ENCODE measurements at places on chromosomes 3 and 15. TPM values are rescaled to one million over a fixed set of nuclear protein-coding genes. Genes with fewer than 3 reads are reported as not detected.
A peak's percentile ranks its signal among the peaks of the same experiment; 100 is the strongest.

SCAMP5 gene
- 0.96 TPM for total RNA-seq

EPHB1 gene
- not detected for total RNA-seq

CDHR4 gene
- 0.44 TPM for total RNA-seq

MYO5C gene
- 29.4 TPM for total RNA-seq

CEP70 gene
- total RNA-seq: 21.3 TPM

SIDT1 gene
- 0.22 TPM for total RNA-seq

PDZRN3 gene
- total RNA-seq: not detected

GABRA5 gene
- not detected for total RNA-seq

GRCh38 chr3:53733446-53733845 lies 112.8 kb downstream of the CHDH start:
- H3K36me3 ChIP-seq: no peaks in the 10 kb centered on the region
- no peaks in the 10 kb centered on the region for H3K4me1 ChIP-seq
- H3K27ac ChIP-seq: no peak overlapping the region
- DNase-seq: no peak
- peaks cover 11% of the 10 kb centered on the region for H3K27me3 ChIP-seq
- H3K4me3 ChIP-seq: no peak overlapping the region

GRCh38 chr3:116188231-116188785 lies 257.0 kb downstream of the LSAMP start:
- H3K36me3 ChIP-seq: no peaks in the 10 kb centered on the region
- DNase-seq: no peak
- peaks cover 26% of the 10 kb centered on the region for H3K27me3 ChIP-seq
- no peaks in the 10 kb centered on the region for H3K4me1 ChIP-seq
- no peak overlapping the region for H3K27ac ChIP-seq
- H3K4me3 ChIP-seq: no peak overlapping the region

DNA sequence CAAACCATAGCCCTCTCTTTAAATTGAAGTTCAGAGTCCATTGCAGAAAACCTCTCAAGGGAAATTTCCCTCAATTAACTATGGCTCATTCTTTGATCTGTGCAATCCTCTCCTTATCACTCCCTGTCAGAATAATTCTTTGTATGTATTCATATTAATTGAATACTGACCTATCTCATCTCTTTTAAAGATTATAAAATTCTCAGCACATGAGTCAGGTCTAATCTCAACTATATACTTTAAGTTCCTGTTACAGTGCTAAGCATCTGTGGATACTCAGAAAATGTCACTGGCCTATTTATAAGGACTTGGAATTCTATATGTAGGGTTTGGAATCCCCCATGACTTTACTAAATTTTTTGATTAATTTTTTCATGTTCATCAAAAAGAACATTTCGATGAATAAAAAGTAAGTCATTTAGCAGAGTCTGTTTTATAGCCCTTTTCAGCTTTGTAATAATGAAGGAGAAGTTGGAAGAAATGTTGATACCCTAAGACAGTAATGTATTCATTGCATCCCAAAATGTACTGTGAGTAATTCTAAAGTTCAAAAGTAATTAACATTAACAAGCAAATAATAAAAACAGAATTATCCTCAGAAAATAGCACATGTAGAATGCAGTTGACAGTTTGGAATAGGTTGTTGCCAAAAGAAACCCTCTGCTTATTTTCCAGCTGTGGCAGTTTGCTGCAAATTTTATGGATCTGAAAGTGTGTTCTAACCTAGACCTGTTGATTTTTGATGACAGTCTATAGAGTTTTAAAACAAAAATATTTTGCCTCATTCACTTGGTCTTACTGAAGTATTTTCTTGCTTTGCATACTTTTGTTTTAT lies 503.4 kb upstream of the CBLB start:
- H3K4me3 ChIP-seq: no peak overlapping the region
- no peaks in the 10 kb centered on the region for H3K4me1 ChIP-seq
- no peaks in the 10 kb centered on the region for H3K36me3 ChIP-seq
- H3K27me3 ChIP-seq: no peaks in the 10 kb centered on the region
- H3K27ac ChIP-seq: no peak overlapping the region

DNA sequence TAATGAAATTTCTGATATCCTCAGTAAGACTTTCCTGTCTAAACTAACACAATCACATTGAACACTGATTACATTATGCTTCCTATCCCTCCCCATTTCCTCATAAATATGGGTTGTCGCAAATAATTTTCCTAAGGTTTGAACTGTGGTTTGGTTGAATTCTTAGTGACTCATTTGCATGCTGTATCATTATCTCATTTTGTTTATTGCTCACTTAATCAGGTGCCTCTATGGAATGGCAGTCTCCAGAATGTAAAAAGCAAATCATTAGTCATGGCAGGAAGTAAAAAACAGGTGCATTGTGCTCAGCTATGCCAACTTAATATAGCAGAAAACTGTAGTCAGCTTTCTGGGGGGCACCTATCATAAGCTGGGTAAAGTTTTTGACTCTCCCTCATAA lies 216.0 kb upstream of the ZBTB20 start:
- H3K4me3 ChIP-seq: no peak overlapping the region
- H3K27me3 ChIP-seq: no peaks in the 10 kb centered on the region
- H3K36me3 ChIP-seq: no peaks in the 10 kb centered on the region
- peak; percentile 5 for DNase-seq
- no peak overlapping the region for H3K27ac ChIP-seq

DNA sequence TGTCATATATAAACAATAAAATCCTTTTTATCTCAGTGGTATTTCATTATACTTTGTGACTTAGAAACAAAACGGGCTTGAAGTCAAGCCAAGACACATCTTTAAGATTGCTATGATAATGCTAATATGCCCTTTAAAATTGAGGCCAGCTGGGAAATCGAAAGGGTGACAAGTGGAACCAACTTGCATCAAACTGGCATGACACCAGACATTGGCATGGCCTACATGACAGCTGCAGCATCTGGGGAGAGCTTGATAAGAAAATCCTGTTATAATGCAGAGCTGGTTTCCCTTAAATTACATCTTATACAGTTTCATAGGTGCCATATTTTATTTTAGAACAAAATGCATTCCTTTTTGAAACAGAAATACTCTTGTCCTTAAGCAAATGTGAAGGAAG lies 325.2 kb downstream of the ZBBX start:
- no peaks in the 10 kb centered on the region for H3K36me3 ChIP-seq
- H3K4me3 ChIP-seq: no peak overlapping the region
- H3K27ac ChIP-seq: no peak overlapping the region
- H3K27me3 ChIP-seq: no peaks in the 10 kb centered on the region
- DNase-seq: no peak
- H3K4me1 ChIP-seq: no peaks in the 10 kb centered on the region

DNA sequence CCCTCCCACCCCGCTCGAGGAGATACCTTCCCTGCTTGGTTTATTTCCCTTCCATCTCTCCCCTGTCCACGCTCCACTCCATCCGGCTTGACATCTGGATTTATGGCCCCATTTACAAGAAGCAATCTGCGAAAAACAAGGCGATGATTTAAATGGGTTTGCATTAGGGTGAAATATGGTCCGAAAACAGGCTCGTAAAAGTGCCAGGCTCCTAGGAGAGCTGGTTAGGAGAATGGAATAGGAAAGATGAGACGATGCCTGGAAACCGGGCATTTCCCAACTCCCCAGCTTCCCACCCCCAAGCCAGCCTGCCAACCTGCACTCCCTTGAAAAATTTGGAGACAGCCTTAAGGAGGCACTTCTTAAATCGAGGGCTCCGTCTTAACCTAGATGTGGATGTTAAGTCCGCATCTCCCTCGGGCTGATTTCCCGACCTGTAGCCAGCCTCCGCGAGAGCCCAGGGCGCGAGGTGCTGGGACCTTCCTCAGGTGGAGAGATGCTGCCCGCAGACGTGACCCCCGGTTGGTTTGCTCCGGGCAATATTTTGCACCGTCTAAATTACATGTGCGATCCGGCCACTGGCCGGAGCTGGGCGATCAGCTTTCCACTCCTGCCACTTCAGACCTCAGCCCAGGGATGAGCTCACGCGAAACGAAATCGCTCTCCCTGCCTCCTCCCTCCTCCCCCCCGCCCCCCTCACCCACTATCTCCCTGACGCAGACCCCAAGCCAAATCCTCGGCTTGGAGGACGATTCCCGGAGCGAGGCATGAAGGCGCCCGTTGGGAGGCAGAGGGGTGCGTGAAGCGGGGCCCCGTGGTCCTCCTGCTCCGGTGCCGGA lies 1.3 kb downstream of the GRM7 start:
- DNase-seq: no peak
- H3K36me3 ChIP-seq: no peaks in the 10 kb centered on the region
- H3K4me1 ChIP-seq: peaks cover 18% of the 10 kb centered on the region
- no peak overlapping the region for H3K27ac ChIP-seq

- no peak for DNase-seq
- H3K4me1 ChIP-seq: no peaks in the 10 kb centered on the region
- H3K27ac ChIP-seq: no peak overlapping the region
Observed at GRCh38 chr3:186223476-186223875, 114.6 kb upstream of the ETV5 start.

Data from MCF 10A (cell line).